Iris pigment epithelial cell (primary cell): ENCODE measurements at places on chromosomes 3 and 15.

DNA sequence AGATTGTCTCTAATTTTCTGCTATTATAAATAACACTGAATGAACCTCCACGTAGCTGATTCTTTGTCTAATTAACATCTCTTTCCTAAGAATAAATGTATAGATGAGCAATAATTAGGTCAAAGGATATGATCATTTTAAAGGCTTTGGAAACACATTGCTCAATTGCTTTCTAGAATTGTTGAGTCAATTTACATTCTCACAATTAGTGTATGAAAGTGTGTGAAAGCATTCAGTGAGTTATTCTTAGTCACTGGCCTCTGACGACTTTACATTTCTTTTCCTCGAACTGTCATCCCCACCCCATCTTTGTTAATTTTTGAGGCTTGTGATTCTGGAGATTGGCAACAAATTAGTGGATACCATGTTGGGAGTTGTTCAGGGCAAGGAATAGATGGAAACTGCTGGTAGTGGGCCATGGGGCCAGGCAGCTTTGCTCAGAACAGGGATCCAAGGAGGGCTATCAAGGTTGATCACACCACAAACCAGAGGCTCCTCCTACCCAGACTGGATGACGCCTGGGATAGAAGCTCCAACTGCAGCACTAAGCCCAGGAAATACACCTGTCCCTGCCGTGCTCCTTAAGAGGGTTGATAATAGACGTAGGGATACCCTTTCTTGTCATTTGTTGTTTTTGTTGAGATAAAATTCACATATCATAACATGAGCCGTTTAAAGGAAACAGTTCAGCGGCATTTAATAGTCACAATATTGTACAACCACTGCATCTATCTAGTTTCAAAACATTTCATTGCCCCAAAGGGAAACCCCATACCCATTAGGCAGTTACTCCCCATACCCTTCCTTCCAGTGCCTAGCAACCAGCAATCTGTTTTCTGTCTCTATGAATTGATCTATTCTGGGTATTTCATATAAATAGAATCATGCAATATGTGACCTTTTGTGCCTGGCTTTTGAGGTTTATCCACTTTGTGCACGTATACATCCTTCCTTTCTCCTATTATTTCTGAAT is 27.9 kb downstream of the EIF1B start:
- no peak for DNase-seq

DNA sequence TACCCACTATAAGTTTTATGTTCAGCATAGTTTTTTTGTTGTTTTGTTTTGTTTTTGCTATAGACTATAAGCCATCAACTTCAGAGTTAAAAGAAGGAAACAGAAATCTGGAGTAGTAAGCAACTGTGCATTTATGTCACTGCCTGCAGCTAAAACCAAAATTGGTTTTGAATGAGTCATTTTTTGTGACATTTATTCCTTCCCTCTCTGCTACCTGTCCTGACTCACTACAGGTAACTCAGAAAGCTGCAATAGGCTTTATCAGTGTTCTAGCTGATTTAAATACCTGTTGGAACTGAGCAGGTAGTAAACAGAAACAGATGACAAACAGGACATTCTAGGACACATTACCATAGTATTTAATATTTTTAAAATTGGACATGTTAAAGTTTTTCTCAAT is 393.3 kb upstream of the WNT5A start:
- no peak for DNase-seq

- no peak for DNase-seq
These were observed 402.2 kb downstream of the NR2F2 start for GRCh38 chr15:96732704-96733103.

- DNase-seq: no peak
These were observed 217.3 kb upstream of the GOLIM4 start for GRCh38 chr3:168312984-168313383.

- DNase-seq: no peak
These were observed 69.4 kb downstream of the AAGAB start for GRCh38 chr15:67185051-67185450.

- peak; percentile 70 for DNase-seq
These were observed 20.0 kb downstream of the SLC35G2 start for GRCh38 chr3:136838641-136839555.

GRCh38 chr15:44808557-44808956 is 72.2 kb downstream of the TRIM69 start:
- DNase-seq: no peak

DNA sequence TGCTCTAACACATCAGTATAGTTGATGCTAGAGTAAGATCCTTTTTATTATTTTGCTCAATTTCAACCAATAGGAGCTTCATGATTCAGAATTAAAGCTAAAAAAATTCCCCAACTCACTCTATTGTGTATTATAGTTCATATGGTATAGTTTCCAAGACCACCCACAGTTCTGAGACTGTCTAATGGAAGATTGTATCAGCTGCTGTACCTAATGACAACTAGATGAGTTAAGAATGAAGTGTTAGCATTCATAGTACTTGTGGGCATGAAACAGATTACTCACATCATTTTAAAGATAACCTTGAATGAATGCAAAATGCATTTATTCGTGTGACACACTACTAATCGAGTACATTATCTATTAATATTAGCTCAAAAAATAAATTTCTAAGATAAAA is 289.9 kb upstream of the ATP11B start:
- DNase-seq: no peak

DNA sequence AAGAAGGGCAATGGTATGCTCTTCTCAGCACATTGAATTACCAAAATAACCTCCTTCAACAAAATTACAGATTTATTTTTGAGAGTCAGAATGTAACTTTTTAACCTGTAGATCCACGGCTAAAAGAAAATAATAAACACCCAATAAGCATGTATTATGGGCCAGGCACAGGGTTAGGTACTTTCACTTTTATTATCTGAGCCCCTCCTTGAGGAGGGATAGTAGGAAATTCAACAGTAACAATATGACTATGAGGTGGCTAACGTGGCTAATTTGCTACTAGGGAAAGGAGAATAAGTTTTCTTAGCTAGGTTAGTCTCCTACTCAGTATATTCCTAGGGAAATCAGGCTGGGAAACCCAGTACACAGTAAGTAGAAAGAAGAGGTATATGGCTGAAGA is 306.9 kb downstream of the GAP43 start:
- no peak for DNase-seq

GRCh38 chr15:39153058-39153714 is 427.7 kb upstream of the THBS1 start:
- no peak for DNase-seq

GRCh38 chr3:158095111-158095813 is 11.0 kb downstream of the SHOX2 start:
- no peak for DNase-seq

- DNase-seq: no peak
These were observed 7.3 kb upstream of the ITIH3 start for GRCh38 chr3:52787246-52787645.

DNA sequence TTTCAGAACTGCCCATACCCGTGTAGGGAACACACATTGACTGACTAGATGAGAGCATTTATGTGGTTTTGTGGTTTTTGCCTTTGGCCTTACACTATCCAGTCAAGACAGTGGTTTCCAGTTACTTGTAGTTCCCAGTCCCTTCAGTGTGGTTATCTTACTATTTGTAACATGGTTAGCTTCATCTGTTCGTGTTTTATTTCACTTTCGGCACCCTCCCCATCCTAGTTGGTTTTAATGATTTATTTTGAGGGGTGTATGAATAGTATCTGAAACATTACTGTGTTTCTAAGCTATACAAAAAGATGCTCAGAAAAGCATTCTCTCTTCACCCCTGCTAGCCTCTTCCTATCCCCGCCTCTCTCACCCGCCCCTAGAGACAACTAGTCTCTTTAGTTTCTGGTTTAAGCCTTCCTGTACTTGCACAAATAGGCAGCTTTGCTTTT is 14.1 kb downstream of the LYSMD4 start:
- peak; percentile 95 for DNase-seq

GRCh38 chr3:113275583-113275928 is 64.2 kb downstream of the BOC start:
- no peak for DNase-seq

DNA sequence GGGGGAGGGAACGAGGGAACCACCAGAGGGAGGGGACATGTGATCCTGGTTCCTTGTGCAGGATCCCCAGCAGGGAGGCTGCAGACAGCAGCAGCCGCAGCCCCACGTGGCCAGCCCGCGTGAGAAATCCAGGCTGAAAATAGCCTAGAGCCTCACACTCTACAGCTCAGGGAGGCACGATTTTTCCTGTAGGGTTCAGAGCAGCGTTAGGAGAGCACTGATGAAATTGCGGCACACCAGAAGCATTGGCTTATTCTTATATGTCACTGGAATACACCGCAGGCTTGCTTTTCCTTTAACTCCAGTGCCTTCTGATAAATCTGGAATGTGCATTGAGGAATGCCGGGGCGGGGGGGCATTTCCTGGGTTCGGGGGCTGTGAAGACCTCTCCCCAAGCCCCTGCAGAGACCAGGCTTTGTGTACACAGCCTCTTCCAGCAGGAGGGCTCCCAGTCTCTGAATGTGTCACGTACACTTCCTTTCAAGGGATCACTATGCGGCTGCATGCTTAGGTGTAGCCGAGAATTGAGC is 193.0 kb downstream of the ATP10A start:
- peak; percentile 14 for DNase-seq

- no peak for DNase-seq
These were observed 471.5 kb upstream of the AGTR1 start for GRCh38 chr3:148226246-148226645.

GRCh38 chr3:42102571-42102970 is 11.4 kb downstream of the TRAK1 start:
- no peak for DNase-seq

- peak; percentile 99 for DNase-seq
These were observed 121.7 kb upstream of the SPRED1 start for GRCh38 chr15:38130740-38131498.

DNA sequence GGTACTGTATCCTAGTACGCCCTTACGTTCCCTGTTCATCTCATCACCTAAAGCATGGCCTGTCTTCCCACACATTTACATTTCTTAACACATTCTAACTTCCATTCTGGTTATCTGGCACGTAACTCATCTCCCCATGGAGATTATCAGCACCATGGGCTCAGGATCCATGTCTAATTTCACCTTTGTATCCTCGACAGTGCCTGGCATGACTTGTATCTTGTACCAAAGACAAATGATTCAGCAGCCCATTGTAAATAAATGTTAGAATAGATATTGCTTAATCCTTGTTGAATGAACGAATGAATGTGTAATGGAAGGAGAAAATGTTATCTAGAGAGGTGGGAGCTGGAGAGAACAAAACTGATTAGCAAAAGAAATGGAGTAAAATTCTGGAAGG is 69.7 kb upstream of the TPM1 start:
- peak; percentile 79 for DNase-seq

DNA sequence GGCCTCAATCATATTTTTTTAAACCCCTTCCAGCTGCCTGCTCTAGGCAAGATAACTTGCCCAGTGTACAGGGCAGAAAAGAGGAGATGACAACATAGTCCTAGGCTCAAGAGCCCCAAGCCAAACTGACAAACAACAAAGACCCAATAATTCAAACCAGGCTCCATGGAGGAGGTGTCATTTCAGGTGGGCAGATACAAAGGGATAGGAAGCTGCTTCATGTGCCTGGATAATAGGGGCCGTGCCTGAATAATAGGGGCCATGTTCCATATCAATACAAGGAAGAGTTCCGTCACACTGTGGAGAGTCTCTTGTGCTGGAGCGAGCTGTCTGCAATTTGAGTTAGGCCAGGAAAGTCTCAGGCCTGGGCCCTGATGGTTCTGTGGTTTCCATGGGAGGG is 35.4 kb upstream of the TRIM71 start:
- no peak for DNase-seq
